WTC11 (cell line): ENCODE measurements at places on chromosomes 2 and 18. TPM values are rescaled to one million over a fixed set of nuclear protein-coding genes. Genes with fewer than 3 reads are reported as not detected.

GRCh38 chr18:44945888-44946401, 265.3 kb downstream of the SETBP1 start:
- H3K4me1 ChIP-seq = peaks cover 43% of the 10 kb centered on the region
- H3K27ac ChIP-seq = no peak overlapping the region
- H3K4me3 ChIP-seq = no peak overlapping the region
- peaks cover 33% of the 10 kb centered on the region for H3K27me3 ChIP-seq
- no peak for DNase-seq

GRCh38 chr2:20050104-20050645, 1.3 kb downstream of the LAPTM4A start:
- 0 out of 2 replicates have a peak, but pooled peaks cover 2% of the 10 kb centered on the region for H3K36me3 ChIP-seq
- peaks cover 28% of the 10 kb centered on the region for H3K4me1 ChIP-seq
- no peak for DNase-seq
- no peak overlapping the region for H3K4me3 ChIP-seq
- no peaks in the 10 kb centered on the region for H3K27me3 ChIP-seq
- H3K27ac ChIP-seq = no peak overlapping the region; the same call in 1 of the 2 replicates

DNA sequence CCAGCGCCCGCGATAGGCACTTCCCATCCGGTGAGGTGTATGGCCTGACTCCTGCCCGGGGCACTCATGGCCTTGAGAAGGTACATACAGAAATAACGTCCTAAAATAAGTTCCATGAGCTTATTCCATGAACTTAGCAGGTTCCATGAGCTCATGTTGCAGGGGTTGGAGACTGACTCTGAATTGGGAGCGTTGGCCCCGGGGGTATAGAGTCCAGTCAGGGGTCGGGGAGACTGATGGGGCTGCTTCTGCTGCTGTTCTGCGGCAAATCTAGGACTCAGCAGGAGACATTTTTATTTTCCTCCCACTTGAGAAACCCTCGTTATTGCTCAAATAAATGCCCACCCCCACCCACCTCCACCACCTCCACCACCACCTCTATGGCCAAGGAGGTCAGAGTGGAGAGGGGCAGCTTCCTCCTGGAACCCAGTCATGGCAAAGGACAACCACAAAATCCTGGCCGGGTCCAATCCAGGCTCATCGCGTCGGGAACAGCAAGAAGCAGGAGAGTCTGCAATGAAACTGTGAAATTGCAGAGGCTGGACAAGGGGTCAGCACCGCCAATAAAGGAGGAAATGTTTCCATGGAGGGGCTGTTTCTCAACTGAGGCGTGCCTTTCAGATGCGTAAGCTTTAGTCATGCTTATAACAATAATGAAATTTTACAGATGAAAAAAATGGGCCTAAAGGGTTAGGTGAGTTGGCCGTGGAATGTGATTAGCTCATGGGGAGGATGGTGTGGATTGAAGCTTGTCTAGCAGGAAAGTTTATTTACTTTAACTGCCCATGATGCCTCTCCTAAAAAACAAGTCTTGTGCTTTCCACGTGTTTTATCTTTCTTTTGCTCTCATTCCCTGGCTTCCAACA, 136.6 kb upstream of the ALKAL2 start:
- H3K27me3 ChIP-seq = no peaks in the 10 kb centered on the region; the same call in 1 of the 2 replicates
- no peaks in the 10 kb centered on the region for H3K36me3 ChIP-seq
- H3K27ac ChIP-seq = no peak overlapping the region
- peaks cover 6% of the 10 kb centered on the region for H3K4me1 ChIP-seq
- DNase-seq = no peak

DNA sequence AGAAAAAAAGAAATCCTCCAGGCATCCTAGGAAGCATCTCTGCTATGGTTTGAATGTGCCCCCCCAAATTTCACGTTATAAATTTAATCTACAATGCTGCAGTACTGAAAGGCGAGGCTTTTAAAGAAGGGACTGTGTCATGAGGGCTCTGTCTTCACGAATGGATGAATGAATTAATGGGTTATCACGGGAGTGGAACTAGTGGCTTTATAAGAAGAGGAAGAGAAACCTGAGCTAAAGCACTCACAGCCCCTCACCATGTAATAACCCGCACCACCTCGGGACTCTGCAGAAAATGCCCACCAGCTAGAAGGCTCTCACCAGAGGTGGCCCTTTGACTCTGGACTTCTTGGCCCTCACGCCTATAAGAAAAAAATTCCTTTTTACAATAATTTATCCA, 27.6 kb downstream of the RNU4ATAC start:
- peaks cover 23% of the 10 kb centered on the region for H3K4me1 ChIP-seq
- H3K27me3 ChIP-seq = no peaks in the 10 kb centered on the region
- DNase-seq = no peak
- H3K36me3 ChIP-seq = peaks cover 2% of the 10 kb centered on the region; the same call in 1 of the 2 replicates
- no peak overlapping the region for H3K4me3 ChIP-seq

DNA sequence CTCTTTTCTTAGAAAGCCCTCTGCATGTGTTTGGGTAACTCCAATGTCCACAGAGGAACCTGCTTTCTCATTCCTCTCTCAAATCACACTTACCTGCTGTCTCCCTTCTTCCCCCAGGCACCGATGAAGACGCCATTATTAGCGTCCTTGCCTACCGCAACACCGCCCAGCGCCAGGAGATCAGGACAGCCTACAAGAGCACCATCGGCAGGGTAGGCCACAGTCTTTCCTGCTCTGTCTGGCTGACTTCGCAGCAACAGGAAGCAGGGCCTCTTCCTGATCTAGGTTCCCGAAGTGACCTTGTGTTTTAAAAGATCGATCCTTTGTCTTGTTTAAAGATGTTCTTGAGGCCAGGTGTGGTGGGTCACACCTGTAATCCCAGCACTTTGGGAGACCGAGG, 25.0 kb upstream of the GMCL1 start:
- H3K27ac ChIP-seq = no peak overlapping the region; the same call in 1 of the 2 replicates
- no peaks in the 10 kb centered on the region for H3K27me3 ChIP-seq
- peaks cover 4% of the 10 kb centered on the region for H3K36me3 ChIP-seq
- H3K4me1 ChIP-seq = peaks cover 6% of the 10 kb centered on the region; the same call in 1 of the 2 replicates
- H3K4me3 ChIP-seq = no peak overlapping the region
- no peak for DNase-seq

DNA sequence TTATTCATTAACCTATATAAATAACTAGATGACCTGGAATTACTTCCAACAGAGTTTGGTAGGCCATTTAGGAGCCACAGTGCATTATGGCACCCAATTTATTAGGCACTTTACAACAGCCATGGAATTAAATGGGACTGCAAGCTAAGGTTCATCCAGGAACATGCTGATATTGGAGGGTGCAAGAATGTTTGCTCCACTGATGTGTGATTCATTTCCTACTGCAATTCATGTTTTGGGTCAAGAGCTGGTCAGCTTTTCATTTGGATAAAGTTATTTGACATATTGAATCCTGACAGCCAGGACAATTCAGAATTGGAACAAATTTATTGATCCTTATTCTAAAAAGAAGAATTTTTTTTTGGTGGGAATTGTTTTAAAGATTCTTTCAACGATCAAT, 11.8 kb upstream of the LYPD1 start:
- H3K4me3 ChIP-seq = no peak overlapping the region
- no peak overlapping the region for H3K27ac ChIP-seq
- no peak for DNase-seq
- no peaks in the 10 kb centered on the region for H3K4me1 ChIP-seq

DNA sequence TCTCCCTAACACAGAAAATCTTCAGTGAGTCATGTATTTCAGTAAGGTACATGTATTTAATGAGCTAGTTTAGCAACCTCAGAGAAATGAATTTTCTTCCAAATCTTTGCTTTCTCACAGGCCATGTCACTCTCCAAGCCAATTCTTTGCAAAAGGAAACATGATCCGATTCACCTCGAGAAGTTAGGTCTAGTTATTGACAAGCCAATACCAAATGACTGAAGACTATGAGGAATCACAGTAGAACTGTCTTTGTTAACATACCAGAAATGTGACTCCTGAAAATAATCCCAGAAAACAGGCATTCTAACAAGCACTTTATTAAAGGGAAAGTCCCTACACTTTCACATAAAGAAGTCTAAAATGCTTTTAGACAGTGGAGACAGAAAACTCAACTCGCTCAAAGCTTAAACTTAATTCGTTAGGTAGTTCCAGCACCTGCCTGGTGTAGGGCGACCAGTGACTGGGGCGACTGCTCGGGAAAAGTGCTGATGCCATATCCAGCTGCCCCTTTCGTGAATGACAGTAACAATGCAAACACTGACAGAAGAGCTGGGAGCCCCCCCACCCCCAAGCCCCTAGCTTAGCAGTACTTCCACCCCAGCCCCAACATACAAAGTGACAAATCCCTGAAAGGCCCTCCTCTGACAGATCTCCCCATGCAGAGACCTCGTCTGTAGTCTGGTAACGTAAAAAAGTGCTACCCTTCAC, 1.8 kb downstream of the MEMO1 start:
- H3K27me3 ChIP-seq = no peaks in the 10 kb centered on the region
- H3K4me3 ChIP-seq = peak overlapping the region; percentile 89
- H3K4me1 ChIP-seq = peaks cover 40% of the 10 kb centered on the region
- peak overlapping the region; percentile 13; the same call in 1 of the 2 replicates for H3K27ac ChIP-seq
- peaks cover under 1% of the 10 kb centered on the region; the same call in 1 of the 2 replicates for H3K36me3 ChIP-seq

DNA sequence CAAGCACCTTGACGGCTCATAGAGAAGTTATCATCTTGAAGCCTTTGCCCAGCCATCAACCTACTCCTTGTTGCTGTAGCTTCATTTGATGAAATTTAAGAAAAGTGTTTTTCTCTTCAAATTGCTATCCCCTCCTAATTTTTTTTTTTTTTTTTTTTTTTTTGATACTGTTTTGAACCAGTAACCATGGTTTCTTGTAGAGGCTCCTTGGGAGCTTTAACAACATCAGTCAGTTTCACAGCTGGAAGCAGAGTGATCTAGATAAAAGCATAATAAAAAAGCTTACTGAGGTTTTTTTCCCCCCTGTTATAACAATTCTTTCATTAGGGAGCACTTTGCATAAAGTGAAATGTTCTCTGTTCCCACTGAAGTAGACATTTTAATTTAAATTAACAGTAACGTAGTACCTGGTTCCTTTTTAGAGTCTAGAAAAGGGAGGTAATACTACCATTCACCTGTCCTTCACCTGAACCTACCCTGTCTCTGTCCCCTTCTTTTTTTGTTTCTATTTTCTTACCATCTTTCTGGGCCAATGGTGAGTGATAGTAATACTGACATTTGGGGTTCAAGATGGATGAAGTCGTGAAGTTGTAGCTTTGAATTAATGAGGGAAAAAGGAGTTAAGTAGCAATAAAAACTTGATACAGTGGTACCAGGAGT, 101.5 kb downstream of the NCOA1 start:
- H3K27ac ChIP-seq = peak overlapping the region; percentile 0; the same call in 1 of the 2 replicates
- no peaks in the 10 kb centered on the region for H3K36me3 ChIP-seq
- DNase-seq = no peak
- no peaks in the 10 kb centered on the region for H3K27me3 ChIP-seq
- peaks cover 19% of the 10 kb centered on the region for H3K4me1 ChIP-seq
- no peak overlapping the region for H3K4me3 ChIP-seq

GRCh38 chr18:25176518-25177042, 175.4 kb downstream of the ZNF521 start:
- no peak overlapping the region for H3K4me3 ChIP-seq
- peaks cover 29% of the 10 kb centered on the region for H3K4me1 ChIP-seq
- peak overlapping the region; percentile 16; the same call in 1 of the 2 replicates for H3K27ac ChIP-seq
- H3K36me3 ChIP-seq = no peaks in the 10 kb centered on the region

GRCh38 chr2:30910686-30911085, 103.4 kb upstream of the CAPN13 start:
- no peaks in the 10 kb centered on the region for H3K27me3 ChIP-seq
- H3K27ac ChIP-seq = no peak overlapping the region
- H3K4me3 ChIP-seq = no peak overlapping the region
- H3K4me1 ChIP-seq = peaks cover 6% of the 10 kb centered on the region

GRCh38 chr18:4405965-4406364, 49.1 kb downstream of the DLGAP1 start:
- peak overlapping the region; percentile 78 for H3K27ac ChIP-seq
- no peak overlapping the region for H3K4me3 ChIP-seq
- no peak for DNase-seq
- peaks cover 5% of the 10 kb centered on the region; the same call in 1 of the 2 replicates for H3K36me3 ChIP-seq

DES gene
- 1.6 to 3.5 TPM (median 2.8 TPM) in 3 replicates for total RNA-seq

UCN gene
- 0.68 to 1.2 TPM (median 0.71 TPM) in 3 replicates for total RNA-seq

ZC3H6 gene
- 10.0 to 13.0 TPM (median 11.8 TPM) in 3 replicates for total RNA-seq

DSG1 gene
- 0.07 to 0.09 TPM in 2 of 3 replicates, not detected in the other for total RNA-seq

CTLA4 gene
- total RNA-seq = 0.31 to 0.44 TPM in 2 of 3 replicates, not detected in the other

PDCD1 gene
- total RNA-seq = 0.25 to 0.52 TPM (median 0.30 TPM) in 3 replicates
